Stimulated activated CD8-positive, alpha-beta memory T cell treated with anti-CD3 and anti-CD28 coated beads, Interleukin-4, amount 100 ng/mL, for 1 hour (primary cell): ENCODE measurements at places on chromosomes 11 and 22.

DNA sequence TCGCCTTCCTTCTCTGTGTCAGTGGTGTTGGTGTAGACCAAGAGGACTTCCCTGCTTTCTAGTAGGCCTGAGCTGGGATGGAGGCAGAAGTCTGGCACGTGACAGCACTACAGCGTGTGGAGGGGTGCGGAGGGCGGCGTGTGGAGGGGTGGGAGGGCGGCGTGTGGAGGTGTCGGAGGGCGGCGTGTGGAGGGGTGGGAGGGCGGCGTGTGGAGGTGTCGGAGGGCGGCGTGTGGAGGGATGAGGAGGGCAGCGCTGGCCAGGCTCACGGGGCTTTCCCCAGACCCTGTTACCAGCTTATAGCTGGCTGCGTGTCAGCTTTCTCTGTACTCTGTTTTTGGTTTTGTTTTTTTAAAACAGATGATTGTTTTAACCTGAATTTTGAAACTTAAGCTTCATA, 45.7 kb upstream of the CTTN start:
- no peak for DNase-seq

- DNase-seq = no peak
Measured at GRCh38 chr11:41713030-41713429, 253.6 kb upstream of the LRRC4C start.

DNA sequence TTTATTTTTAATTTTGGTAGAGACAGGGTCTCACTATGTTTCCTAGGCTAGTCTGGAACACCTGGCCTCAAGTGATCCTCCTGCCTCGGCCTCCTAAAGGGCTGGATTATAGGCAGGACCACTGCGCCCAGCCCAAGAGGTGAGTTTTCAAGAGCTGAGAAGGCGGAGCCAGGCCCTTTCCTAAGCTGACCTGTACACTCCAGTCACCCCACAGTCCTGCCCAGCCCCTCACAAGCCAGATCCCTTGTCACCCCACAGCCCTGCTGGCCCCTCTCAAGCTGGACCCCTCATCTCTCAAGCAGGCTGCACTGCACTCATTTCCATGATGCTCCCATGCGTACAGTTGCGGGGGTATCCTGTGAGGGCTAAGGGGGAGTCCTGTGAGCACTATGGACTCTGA, 2.9 kb downstream of the DENND6B start:
- no peak for DNase-seq

DNA sequence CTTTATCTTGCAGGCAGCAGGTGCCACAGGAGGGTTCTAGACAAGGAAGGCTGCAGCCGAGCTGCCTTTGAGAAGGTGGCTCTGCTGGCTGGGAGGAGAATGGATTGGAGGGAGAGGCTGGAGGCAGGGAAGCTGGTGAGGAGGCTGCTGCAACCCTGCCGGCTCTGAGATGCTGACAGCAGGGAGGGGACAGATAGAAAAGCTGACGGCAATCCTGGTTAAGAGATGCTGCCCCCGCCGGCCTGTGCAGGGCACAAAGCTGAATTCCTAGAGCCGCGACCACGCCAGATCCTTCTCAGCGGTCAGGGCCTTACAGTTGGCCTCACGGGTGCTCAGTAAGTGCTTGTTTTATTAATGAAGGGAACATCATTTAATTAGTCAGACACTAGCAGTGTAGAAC, 105.4 kb downstream of the CACNA1I start:
- DNase-seq = no peak

- DNase-seq = no peak
Measured at GRCh38 chr22:30267382-30268302, 991 bp upstream of the OSM start.

DNA sequence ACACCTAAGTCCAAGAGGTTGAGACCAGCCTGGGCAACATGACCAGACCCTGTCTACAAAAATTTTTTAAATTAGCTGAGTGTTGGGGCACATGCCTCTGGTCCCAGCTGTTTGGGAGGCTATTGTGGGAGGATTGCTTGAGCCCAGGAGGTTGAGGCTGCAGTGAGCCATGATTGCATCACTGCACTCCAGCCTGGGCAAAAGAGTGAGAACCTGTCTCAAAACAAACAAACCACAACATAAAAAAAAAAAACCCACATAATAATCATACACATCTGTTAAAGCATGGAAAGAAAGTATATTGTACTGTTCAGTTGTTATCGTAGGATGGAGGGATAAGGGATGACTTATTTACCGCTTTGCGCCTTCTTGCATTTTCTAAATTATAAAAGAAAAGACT, 35.9 kb upstream of the GRK2 start:
- DNase-seq = no peak

DNA sequence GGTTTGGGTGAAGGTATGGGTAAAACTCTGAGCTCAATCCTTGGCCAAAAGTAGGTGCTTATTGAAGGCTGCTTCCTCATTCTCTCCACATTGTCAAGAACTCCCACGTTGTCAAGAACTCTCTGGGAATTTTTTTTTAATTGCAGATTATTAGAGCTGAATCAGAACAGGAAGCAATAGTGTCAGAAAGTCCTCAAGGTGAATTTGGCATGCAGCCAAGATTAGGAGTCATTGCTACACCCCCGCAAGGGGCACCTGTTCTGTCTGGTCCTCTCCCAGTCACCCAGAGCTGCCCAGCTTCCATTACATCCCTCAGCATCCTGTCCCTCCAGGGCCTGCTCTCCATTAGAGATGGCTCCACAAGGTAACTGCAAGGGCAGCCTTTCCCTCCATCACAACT, 996.5 kb downstream of the OPCML start:
- no peak for DNase-seq
